Upper lobe of right lung (tissue), 1 donor: ENCODE measurements at places on chromosomes 1 and 21. TPM values are rescaled to one million over a fixed set of nuclear protein-coding genes. Genes with fewer than 3 reads are reported as not detected.

The VHLL gene
- total RNA-seq = not detected

- DNase-seq = no peak
These were observed 15.5 kb upstream of the FAM131C start for GRCh38 chr1:16088996-16089395.

GRCh38 chr1:206663832-206664652 lies 20.7 kb upstream of the MAPKAPK2 start:
- no peak for DNase-seq

DNA sequence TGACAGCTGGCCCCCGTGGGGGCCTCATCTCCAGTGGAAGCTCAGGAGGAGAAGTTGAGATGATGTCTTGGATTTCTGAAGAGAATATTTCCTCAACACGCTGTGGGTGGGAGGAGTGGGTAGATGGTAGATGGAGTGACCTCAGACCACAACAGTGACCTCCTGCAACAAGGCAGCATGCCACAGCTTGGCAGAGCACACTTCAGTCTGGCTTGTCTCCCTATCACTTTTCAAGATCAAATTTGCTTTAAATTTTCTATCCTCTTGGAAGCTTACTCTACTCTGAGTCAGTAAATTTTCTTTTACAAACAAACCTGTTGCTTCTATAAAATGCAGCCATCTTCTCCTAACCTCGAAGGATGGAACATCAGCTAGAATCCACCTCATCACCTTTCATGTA lies 59.7 kb downstream of the NTPCR start:
- DNase-seq = no peak

- DNase-seq = peak; percentile 55
These were observed 113.0 kb downstream of the DMRTB1 start for GRCh38 chr1:53572065-53572814.

DNA sequence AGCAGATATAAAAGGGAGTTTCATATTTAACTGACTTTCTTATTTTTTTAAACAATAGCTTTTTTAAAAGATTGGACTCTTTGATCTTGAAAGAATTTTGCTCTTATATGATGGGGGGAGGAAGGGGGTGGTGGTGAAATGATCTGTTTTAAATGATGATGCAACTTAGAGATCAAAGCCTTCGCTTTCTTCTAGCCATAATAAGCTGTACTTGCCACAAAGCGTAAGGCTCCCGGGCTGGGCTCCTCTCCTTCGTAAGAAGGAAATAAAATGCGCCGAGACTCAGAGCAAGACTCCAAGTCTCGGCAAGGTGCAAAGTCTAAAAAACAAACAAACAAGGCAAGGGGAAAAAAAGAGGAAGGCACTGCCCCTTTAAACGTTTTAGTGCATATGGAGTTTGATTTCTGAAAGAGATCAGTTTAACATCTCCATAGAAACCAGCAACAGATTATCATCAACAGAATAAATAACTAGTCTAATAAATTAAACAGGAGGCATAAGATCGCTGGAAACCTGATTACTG lies 3.3 kb downstream of the CASZ1 start:
- DNase-seq = no peak

- no peak for DNase-seq
These were observed 387.2 kb upstream of the VAMP3 start for GRCh38 chr1:7383671-7384520.

The LORICRIN gene
- not detected for total RNA-seq

GRCh38 chr1:235503403-235504121 lies 690 bp downstream of the B3GALNT2 start:
- DNase-seq = peak; percentile 82

GRCh38 chr1:5637171-5637570 lies 355.1 kb downstream of the NPHP4 start:
- no peak for DNase-seq

DNA sequence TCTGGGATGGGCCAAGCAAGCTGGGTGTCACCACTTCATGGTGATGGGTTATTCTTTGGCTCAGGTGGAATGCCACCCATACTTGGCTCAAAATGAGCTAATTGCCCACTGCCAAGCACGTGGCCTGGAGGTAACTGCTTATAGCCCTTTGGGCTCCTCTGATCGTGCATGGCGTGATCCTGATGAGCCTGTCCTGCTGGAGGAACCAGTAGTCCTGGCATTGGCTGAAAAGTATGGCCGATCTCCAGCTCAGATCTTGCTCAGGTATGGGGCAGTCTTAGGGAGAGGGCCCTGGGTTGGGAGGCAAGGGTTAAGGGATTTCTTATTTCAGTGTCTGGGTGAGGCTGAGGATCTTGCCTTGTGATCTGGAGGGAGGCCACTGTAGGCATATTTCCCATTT lies 15.4 kb upstream of the NASP start:
- DNase-seq = no peak

GRCh38 chr21:36964827-36965719 lies 1.4 kb downstream of the HLCS start:
- no peak for DNase-seq

DNA sequence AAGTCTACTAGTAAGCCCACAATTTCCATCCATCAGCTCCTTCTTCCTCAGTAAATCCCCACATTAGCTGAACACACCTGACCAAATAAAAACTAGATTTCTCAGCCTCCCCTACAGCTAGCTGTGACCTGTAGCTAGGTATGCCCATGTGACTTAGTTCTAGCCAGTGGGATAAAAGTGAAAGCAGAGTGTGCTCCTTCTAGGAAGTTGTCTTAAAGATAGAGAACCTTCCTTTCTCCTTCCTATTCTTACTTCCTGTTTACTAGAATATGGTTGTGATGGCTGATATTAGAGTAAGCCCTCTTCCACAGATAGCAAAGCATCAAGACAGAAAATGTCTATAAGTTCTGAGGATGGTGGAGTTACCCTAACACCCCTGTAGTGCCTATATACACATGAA lies 67.0 kb downstream of the PIK3R3 start:
- DNase-seq = no peak
